ENCODE measurements at places on chromosomes 5 and 9. TPM values are rescaled to one million over a fixed set of nuclear protein-coding genes. Genes with fewer than 3 reads are reported as not detected.

DNA sequence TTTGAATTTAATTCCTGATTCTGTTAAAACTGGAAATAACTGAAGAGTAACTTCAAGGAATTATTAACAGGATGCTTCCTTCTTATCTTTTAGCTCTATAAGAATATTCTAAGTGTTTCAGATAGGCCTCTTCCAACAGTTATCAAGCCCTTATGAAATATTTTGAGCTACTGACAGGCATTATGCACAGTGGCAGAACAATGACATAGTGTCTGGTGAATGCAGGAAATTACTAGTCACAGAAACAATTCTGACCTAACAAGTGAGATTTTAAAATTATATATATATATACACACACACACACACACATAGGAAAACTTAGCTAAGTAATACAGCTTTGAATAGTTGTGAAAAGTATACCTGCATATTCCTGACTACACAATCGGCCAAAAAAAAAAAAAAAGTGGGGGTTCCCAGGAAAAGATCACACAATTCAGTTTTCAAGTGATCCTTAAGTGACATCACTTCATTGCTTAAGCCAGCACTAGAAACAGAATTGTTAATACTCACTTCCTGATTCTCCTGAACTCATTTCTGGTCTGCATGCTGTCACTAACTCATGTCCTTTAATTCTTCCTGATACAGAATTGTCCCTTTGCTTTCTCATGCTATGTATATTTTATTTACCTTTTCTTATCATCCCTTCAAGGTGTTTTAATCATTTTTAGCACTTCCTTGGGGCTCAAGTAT lies 77.3 kb downstream of the SLC25A46 start:
- peak; percentile 24 for DNase-seq

GRCh38 chr9:37329576-37329975 lies 92.9 kb upstream of the GRHPR start:
- peak; percentile 38 for DNase-seq

Gene SLC6A19
- total RNA-seq: not detected

Gene PCDHB6
- not detected for total RNA-seq

- no peak for DNase-seq
Observed at GRCh38 chr5:3736466-3736865, 140.8 kb downstream of the IRX1 start.

Gene CDO1
- total RNA-seq: 1.7 TPM

Gene PCDHGA5
- total RNA-seq: 0.78 TPM

GRCh38 chr5:179186801-179187200 lies 126.6 kb downstream of the ZNF354C start:
- no peak for DNase-seq

Gene GRXCR2
- total RNA-seq: not detected

Gene SSNA1
- 89.0 TPM for total RNA-seq

- no peak for DNase-seq
Observed at GRCh38 chr9:34553511-34554021, 30.8 kb upstream of the ENHO start.

GRCh38 chr5:118553662-118554061 lies 434.7 kb downstream of the DTWD2 start:
- no peak for DNase-seq

- DNase-seq: no peak
Observed at GRCh38 chr5:95768731-95769130, 37.6 kb downstream of the RHOBTB3 start.

Gene CDKN2B-AS1
- 2.4 TPM for total RNA-seq

Gene NUTM2G
- not detected for total RNA-seq

- no peak for DNase-seq
Observed at GRCh38 chr5:133969654-133970324, 1.4 kb upstream of the C5orf15 start.

DNA sequence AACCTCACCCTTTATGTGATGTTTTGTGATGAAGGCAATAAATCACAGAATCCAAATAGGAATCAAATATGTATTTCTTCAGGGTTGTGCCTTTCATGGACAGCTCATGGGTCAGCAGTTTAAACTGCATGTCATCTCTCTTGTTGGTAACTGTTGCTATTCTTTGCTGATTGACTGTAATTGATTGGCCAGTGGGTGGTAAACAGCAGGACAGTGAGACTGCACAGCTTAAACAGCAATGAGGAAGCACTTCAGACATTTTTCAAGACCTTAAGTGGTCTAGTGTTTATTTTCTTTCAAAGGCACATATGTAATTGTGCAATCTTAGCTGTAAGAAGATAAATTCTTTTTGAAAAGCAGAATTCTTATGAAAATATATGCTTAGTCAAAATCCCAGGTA lies 260.5 kb downstream of the COX7C start:
- no peak for DNase-seq

DNA sequence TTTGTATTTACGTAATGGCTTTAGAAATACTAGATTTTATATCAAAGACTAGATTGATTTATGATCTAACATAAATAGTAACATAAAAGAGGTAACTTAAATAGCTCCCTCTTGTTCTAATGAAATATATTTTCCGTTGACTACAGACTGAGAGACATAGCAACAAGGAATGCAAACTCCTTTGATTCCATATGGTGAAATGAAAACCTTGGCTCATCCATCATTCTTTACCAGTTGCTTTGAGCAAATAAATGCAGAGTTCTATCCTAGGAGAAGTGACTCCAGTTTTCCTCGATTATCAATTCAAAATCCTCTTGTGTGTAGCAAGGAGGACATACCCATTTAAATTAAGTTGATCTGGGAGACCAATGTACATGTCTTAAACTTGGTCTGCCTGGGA lies 18.0 kb upstream of the JAKMIP2 start:
- DNase-seq: no peak

DNA sequence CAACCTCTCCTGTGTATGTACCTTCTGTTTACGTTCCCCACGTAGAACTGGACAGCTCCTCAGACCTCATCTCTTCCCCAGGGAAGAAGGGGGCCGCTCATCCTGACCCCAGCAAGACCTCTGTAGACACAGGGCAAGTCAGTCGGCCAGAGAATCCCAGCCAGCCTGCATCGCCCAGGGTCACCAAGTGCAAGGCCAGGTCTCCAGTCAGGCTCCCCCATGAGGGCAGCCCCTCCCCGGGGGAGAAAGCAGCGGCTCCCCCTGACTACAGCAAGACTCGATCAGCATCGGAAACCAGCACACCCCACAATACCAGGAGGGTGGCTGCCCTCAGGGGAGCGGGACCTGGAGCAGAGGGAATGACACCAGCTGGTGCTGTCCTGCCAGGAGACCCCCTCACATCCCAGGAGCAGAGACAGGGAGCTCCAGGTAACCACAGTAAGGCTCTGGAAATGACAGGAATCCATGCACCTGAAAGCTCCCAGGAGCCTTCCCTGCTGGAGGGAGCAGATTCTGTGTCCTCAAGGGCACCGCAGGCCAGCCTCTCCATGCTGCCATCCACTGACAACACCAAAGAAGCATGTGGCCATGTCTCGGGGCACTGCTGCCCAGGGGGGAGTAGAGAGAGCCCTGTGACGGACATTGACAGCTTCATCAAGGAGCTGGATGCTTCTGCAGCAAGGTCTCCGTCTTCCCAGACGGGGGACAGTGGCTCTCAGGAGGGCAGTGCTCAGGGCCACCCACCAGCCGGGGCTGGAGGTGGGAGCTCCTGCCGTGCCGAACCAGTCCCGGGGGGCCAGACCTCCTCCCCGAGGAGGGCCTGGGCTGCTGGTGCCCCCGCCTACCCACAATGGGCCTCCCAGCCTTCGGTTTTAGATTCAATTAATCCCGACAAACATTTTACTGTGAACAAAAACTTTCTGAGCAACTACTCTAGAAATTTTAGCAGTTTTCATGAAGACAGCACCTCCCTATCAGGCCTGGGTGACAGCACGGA lies 86.7 kb downstream of the GOLPH3 start:
- no peak for DNase-seq

DNA sequence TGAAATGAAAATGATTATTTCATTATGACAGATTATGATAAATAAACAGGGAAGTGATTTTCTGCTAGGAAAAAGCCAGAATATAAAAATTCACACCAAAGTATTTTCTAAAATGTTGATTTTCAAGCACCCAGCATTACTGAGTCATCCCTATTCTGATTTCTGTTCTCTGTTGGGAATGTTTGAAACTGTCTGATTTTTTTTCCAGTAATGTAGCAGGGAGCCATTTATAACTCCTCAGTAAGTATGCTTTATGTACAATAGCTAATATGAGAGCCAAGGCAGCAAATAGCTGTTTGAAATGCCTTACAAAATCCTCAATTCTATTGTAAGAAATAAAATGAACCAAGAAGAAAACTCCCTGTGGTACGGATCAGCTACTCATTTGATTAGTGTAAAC lies 471.7 kb upstream of the TYRP1 start:
- DNase-seq: no peak

Gene DCTN4
- 42.8 TPM for total RNA-seq

Gene UNC13B
- total RNA-seq: 46.2 TPM

GRCh38 chr5:15757103-15757502 lies 257.1 kb downstream of the FBXL7 start:
- DNase-seq: no peak

- DNase-seq: no peak
Observed at GRCh38 chr5:139402561-139403158, 1.2 kb downstream of the SPATA24 start.

DNA sequence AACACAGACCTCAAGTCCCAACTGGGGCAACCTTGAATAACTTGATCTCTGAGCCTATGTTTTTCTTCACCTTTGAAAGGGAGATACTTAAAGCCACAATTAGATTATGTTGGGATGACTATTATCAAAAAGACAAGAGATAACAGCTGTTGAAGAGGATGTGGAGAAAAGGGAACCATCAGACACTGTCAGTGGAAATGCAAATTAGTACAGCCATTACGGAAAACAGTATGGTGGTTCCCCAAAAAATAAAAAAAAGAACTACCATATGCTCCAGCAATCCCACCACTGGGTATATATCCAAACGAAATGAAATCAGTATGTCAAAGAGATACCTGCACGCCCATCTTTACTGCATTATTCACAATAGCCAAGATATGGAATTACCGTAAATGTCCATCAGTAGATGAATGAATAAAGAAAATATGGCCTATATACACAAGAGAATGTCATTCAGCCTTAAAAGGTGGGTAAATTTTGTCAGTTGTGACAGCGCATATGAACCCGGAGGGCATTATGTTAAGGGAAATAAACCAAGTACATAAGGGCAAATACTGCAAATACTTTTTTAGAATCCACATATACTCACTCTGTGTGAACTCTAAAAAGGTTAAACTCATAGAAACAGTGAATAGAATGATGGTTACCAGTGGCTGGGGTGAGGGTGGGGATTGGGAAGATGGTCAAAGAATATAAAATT lies 12.7 kb downstream of the FAT2 start:
- no peak for DNase-seq

Gene PCDHB11
- 0.16 TPM for total RNA-seq

GRCh38 chr5:167864801-167865200 lies 426.6 kb upstream of the WWC1 start:
- no peak for DNase-seq

DNA sequence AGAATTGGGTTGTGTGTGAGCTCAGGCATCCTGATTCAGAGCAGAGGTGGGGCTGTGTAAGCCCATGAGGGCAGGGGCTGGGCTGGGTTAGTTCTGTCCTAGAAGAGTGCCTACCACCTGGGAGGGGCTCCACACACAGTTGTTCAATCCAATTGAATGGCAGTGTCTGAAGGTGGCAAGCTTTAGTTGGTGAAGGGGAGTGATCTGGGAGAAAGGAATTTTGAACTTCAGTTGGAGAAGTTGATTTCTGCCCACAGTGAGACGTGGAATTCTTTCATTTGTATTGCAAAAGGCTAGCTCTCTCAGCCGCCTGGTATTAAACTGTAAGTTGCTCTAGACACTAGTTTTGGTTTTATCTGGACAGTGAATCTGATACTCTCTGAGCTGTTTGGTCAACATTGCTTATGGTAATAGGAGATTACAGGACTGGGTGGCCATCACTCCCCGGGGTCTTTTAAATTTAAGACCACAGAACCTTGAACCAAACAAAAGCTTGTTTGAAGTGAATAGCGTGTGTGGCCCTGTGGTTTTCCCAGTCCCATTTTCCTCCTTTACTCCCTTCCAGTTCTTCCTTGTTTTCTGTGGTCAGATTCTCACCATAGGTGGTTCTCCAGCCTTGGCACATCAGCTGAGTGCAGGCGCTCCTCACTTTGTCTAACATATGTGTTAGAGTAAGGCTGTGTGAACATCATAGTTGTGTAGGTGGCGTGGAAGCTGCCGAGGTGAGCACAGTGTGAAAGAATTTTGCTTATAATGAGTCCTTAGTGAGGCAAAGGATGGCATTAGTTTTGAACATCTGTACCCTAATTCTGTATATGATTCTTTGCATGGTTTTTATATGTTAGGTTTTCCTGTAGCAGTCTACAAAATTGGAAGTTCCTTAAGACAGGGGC lies 78.0 kb downstream of the ARHGAP26 start:
- no peak for DNase-seq

- peak; percentile 23 for DNase-seq
Observed at GRCh38 chr9:42388846-42389245, 205.4 kb downstream of the SPATA31A6 start.

DNA sequence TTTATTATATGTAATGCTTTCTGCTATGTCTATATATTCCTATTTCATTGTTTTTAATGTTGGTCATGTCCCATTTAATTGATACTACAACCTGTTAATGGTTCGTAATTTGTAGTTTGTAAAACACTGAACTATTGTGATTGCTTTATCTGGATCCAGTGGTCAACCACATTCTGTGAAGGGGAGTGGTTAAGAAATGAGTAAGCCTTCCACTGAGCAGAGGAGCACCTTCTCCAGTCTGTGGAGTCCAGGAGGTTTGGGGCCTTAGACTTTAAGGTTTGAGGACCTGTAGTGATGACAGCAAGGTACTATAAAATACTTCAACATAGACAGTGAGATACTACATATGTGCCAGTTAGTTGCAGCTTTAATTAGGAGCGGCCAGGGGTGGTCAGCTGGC lies 67.7 kb upstream of the RAD23B start:
- DNase-seq: no peak

GRCh38 chr9:38086496-38086895 lies 17.5 kb upstream of the SHB start:
- DNase-seq: no peak

DNA sequence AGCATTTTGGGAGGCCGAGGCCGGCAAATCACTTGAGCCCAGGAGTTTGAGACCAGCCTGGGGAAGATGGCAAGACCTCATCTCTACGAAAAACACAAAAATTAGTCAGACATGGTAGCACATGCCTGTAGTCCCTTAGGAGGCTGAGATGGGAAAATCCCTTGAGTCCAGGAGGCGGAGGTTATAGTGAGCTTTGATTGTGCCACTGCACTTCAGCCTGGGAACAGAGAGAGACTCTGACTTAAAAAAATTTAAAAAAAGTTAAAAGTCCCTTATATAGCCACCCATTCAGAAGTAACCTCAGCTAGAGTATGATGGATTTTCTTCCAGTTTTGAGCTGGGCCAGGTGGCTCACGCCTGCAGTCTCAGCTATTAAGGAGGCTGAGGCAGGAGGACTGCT lies 72.4 kb downstream of the UGCG start:
- no peak for DNase-seq

Gene SLC36A2
- total RNA-seq: not detected

GRCh38 chr9:119788921-119789320 lies 419.7 kb upstream of the BRINP1 start:
- no peak for DNase-seq

- no peak for DNase-seq
Observed at GRCh38 chr5:139823757-139824355, 28.2 kb downstream of the PSD2 start.

- no peak for DNase-seq
Observed at GRCh38 chr5:168481330-168481788, 4.9 kb upstream of the RARS1 start.
